ENCODE measurements at places on chromosomes 7 and 10.

DNA sequence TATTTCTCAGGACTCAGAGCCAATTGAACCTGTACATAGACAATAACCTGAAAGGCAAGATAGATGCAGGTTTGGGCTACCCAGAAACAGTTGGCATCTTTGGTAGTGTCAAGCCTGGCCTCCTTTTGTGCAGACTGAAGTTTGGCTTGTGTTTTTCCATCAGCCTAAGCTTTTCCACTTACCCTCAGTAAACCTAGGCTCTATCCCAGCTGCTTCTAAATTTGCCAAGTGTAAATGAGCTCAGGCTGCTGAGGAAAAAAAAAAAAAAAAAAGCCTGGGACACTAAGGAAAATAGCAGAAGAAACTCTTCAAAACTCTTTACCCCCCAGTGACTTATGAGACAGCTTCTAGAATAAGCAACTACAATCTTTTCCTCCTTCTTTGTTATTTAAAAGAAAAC lies 316.3 kb upstream of the SORCS1 start:
- no peak for DNase-seq

- no peak for DNase-seq
These were observed 99.2 kb upstream of the MALRD1 start for GRCh38 chr10:18949391-18949790.

GRCh38 chr7:52961084-52961483 lies 74.3 kb upstream of the POM121L12 start:
- DNase-seq = no peak

DNA sequence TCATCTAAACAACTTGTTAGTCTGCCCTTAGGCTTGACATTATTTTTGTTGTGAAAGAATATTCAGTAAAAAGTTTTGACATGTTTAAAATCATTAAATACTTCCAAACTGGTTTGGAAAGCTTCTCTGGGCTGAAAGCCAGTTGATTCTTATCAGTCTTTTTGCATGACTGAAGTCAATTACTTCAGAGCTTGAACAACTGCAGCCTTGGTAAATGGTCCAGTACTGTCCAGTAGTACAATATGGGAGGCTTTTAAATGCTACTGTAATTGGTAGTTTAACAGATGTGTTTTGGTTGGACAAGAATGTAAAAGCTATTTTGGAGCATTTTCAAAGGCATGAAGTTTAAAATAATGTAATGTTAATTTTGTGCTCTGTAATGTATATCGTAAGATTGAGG lies 103.4 kb downstream of the SDK1 start:
- DNase-seq = no peak

GRCh38 chr7:104142147-104142546 lies 65.7 kb downstream of the ORC5 start:
- DNase-seq = no peak

DNA sequence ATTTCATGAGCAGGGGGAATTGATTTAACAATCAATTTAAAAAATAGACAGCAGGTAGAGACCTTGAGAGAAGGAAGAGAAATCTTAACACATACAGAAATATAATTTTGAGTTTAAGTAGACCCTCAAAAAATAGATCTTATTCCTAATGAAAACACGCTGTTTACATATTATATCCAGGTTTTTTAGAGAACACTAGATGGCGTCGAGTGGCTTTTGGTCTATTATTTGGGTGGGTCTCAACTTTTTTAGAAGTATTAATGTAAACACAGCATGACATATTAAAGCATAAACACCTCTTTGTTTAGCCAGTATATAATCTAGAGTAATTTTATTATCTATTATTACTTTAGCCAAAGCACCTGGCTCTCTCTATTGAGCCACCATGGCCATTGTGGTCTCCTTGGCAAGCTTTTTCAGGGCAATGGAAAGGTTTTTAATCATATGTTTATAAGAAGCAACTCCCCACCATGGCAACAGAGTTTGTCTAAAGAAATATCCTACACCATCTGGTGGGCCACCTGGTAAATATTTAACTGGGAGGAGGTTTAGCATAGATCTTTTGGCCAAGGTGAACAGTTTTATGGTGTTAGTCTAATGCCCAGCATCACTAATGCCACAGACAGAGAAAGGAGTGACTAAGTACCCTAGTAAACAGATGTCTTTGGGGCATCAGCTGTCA lies 59.7 kb upstream of the PRSS1 start:
- no peak for DNase-seq

- DNase-seq = no peak
These were observed 72.8 kb upstream of the FAM20C start for GRCh38 chr7:119392-120163.

DNA sequence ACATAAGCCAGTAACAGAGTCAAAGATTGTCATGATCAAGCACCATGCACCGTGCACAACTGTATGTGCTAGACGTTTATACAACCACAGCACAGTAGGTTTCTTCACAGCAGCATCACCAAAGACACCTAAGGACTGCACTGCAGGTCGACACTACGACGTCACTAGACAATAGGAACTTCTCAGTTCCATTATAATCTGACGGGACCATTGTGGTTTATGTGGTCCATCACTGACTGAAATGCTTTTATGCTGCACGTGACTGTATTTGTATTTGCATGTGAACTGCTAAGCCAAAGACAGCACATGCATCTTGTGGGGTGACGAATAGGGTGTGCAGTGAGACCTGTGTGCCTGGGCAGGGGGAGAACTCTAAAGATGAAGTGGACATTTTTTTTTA lies 164.9 kb downstream of the PARD3 start:
- DNase-seq = no peak

- no peak for DNase-seq
These were observed 123.7 kb downstream of the ANLN start for GRCh38 chr7:36513393-36513792.

DNA sequence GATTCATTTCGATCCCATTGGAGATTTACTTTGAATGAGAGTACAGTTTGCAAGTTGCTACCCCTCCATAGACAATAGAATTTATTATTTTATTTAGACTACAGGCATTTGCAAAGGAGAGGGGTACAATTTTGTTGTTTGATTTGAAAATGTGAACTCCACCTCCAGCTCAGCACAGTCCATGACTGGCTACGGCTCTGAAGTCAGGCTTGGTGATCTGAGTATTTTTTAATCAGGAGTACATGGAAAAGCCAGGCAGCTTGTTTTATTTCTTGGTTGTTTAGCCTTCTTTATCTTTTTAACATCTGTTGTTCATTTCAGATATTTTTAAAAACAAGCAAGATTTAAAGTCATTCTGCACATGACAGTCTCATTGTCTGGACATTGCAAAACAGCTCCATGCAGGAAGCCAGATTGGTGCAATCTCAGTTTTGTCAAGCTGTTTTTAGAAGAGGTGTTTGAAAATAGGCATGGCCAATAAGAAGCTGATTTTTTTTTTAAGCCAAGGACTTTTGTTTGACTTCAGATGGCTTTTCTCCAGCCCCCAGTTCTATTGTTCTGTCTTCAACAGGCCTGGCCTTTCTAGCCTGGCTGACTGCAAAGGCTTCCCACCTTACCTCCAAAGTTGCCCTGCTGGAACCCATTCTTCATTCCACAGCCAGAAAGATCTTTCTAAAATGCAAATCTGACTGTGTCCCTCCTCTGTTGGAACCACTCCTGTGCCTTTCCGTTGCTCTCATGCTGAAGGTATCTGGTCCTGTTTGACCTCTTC lies 12.2 kb downstream of the PLXDC2 start:
- no peak for DNase-seq

GRCh38 chr10:125778556-125778955 lies 2.9 kb upstream of the MMP21 start:
- DNase-seq = no peak

- no peak for DNase-seq
These were observed 185.3 kb upstream of the PCLO start for GRCh38 chr7:83347945-83348444.

DNA sequence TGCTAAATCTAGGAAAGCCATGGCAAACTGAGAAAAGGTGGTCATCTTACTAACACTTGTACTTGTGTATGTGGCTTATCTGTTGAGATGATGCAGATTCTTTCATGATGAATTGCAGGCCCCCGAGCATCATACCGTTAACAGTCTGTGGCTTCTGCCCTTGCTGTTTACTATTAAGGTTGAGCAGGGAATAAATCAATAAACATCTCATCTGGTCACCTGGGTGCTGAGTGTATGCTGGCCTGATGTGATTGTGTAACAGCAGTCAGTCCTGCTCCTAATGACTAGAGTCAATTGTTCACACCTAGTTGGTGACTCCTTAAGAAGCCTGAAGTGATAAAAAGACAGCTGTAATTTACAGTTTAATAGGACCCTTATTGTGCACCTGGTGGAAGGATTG lies 8.3 kb upstream of the GNAT3 start:
- no peak for DNase-seq

DNA sequence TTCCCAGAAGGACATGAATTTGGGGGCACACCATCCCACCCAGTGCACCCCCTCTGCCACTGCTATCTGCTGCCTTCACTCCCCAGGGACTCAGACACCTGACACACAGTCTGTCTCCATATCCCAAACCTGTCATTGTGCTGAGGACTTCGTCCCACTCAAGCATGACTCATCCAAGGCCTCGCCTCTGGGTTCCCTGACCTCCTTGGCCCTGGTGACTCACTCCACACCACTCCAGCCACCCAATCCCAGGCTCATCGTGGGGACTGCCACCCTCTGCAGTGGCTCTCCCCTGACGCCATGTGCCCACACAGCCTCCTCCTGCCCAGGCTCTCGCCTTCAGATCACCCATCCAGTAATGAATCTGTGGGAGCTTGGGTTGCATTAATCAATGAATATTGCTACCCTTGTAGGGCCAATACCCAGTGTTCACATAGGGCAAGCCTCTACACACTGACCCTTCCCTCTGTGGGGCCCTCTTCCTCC lies 6.6 kb upstream of the INSIG1 start:
- DNase-seq = no peak

- no peak for DNase-seq
These were observed 102.6 kb upstream of the WDR11 start for GRCh38 chr10:120748519-120748918.

- DNase-seq = no peak
These were observed 117.1 kb downstream of the DYNC2I1 start for GRCh38 chr7:158973440-158973839.

DNA sequence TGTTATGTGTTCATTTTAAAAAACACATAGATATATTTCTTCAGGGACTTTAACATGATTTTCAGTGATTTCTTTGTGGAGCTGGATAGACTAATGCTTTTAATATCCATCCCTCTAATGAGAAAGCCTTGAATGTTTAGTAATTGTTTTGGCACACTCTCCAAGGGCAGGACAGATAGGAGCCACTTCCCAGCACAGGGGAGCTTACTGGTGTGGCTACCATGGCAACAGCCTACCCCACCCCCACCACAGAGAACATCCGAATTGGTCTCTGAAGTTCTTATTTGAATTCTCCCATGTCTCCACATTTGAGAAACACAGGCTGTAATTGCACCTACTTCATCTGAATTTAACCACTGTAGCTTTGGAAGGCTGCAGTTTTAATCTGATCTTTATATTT lies 87.7 kb downstream of the PRKG1 start:
- no peak for DNase-seq

GRCh38 chr7:45182856-45183710 lies 25.5 kb downstream of the RAMP3 start:
- no peak for DNase-seq

- DNase-seq = no peak
These were observed 2.7 kb upstream of the HOXA11 start for GRCh38 chr7:27187475-27188385.

GRCh38 chr7:39709768-39710311 lies 86.5 kb downstream of the RALA start:
- DNase-seq = no peak

DNA sequence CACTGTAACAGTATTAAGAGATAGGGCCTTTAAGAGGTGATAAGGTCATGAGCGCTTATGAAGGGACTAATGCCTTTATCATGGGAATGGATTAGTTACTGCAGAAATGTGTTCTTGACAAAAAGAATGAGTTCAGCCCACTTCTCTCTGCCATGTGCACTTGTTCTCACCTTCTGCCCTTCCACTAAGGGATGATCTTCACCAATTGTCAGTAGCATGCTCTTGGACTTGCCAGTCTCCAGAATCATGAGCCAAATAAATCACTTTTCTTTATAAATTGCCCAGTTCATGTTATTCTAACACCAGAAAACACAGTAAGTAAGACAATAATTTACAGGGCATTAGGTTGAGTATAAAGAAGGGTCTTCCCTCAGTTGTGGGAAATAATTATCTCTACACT lies 189.1 kb downstream of the CRPPA start:
- DNase-seq = no peak

- DNase-seq = no peak
These were observed 122.2 kb downstream of the NPY start for GRCh38 chr7:24406053-24406788.

DNA sequence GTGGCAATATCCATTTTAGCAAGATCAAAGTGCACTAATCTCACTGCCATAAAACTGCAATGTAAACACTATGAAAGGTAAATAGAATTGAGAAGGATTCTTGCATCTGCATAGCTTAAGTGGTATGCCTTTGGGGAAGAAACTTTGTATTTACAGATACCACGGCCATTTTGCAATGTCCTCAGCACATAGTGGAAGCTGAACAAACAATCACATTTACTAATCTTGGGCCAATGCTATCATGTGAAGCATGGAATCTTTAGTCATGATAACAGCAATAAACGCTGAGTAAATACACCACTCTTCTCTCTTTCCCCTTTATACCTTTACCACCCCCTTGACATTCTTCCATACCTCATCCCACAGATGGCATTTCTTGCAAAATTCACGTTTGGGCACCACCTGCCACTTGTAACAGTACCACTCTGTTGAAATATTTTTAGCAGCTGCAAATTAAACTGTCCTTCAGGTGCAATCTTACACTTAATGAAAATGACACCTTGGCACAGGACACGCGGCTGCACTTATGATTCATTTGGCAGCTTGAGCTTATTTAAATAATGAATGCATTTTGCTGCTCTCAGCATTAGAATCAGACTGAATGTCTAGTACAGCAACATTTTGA lies 171.8 kb downstream of the SEMA3A start:
- no peak for DNase-seq

DNA sequence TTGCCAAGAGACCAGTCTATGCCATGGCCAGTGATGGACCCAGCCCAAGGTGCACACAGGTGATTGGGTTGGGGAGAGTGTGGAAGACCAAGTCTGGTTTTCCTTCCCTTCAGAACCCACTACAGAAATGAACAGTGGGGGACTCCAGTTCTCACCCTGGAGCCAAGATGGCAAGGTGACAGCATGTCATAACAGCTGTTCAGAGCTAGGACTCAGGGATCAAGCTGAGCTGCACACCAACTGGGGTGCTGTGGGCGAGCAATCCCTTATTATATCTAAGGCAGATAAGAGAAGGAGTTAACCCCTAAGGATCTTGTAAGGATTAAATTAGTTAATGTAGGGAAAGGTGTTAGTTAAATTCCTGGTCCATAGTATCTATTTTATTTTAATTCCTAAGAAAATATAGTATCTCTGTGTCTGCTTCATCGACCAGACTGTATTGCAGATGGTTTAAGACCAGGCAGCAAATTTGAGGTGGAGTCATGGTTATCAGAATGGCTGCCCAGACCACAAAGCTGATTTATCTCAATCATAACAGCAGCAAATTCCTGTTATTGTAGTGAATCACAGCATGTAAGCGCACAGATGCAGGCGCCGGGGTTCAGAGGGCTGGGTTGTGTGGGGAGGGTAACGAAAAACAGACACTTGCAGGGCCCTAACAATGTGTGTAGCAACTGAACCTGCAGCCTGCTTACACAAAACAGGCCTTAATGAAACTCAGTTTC lies 208.7 kb upstream of the ZNF32 start:
- no peak for DNase-seq

GRCh38 chr7:2170576-2171521 lies 61.9 kb downstream of the MAD1L1 start:
- DNase-seq = peak; percentile 32

Measured in right atrium auricular region (tissue), 2 donors.